ENCODE measurements at places on chromosomes 3 and 15.

DNA sequence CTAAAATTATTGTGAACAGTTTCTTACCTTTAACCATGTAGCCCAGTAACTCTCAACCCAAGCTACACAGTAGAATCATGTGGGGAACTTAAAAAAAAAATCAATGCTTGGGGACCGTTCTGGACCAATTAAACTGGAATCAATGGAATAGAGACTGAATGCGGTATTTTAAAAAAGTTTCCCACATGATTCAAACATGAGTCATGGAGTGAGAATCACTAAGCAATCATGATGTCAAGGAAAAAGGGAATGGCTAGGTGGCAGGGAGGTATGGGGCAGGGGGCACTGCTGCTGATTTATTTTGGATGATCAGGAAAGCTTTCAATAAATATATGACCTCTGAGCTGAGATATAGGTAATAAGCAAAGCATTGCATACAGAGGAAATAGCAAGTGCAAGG is 250.5 kb upstream of the RORA start:
- DNase-seq = no peak

DNA sequence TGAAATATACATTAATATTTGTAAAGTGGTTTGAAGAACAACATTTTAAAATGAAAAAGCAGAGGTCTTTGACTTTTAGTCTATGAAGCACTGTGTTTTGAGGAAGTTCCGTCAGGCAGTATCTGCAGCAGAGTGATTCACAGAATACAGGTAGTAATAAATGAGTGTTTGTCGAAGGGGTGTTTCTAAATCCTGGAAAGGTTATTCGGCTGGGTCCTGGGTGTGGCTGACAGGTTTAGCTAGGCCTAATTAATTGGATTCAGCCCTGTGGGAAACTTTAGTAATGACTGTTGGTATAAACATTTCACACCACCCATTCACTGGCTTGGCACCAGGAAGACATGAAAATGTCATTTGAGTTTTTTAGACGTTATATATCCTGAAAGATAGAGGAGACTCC is 51.3 kb downstream of the TIPARP start:
- DNase-seq = no peak

- DNase-seq = no peak
These were observed 270.7 kb upstream of the SLITRK3 start for GRCh38 chr3:165466856-165467255.

GRCh38 chr3:14486460-14486859 is 53.7 kb downstream of the GRIP2 start:
- DNase-seq = no peak

GRCh38 chr15:56602253-56602652 is 131.1 kb downstream of the ZNF280D start:
- no peak for DNase-seq

GRCh38 chr3:101903451-101903871 is 54.1 kb downstream of the NFKBIZ start:
- peak; percentile 12 for DNase-seq

- DNase-seq = no peak
These were observed 30.0 kb downstream of the PAQR5 start for GRCh38 chr15:69328739-69329138.

All from AG09319 (cell line).